SK-N-SH treated with all-trans-retinoic acid at 6 μM for 48 hours (cell line): ENCODE measurements at places on chromosomes 6 and 20.

- no peak for ATAC-seq
Measured at GRCh38 chr6:16670617-16671051, 90.6 kb downstream of the ATXN1 start.

DNA sequence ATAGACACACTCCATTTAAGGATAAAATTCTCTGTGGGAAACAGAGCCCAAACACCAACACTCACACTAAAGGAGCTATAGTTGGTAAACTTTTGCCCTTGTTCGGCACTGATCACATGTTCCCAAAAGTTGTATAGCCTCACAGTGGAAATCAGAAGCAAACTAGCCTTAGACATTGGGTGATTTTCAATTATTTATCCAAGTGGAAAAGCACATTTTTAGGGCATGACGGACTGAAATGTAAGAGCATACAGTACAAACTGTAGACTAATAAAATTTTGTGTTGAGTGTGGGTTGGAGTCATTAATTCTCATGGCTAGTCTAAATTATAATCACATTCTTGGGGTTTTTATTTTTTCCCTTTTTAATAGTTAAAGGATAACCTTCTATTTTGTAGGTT is 202.4 kb downstream of the MOXD1 start:
- ATAC-seq = peak; percentile 23

DNA sequence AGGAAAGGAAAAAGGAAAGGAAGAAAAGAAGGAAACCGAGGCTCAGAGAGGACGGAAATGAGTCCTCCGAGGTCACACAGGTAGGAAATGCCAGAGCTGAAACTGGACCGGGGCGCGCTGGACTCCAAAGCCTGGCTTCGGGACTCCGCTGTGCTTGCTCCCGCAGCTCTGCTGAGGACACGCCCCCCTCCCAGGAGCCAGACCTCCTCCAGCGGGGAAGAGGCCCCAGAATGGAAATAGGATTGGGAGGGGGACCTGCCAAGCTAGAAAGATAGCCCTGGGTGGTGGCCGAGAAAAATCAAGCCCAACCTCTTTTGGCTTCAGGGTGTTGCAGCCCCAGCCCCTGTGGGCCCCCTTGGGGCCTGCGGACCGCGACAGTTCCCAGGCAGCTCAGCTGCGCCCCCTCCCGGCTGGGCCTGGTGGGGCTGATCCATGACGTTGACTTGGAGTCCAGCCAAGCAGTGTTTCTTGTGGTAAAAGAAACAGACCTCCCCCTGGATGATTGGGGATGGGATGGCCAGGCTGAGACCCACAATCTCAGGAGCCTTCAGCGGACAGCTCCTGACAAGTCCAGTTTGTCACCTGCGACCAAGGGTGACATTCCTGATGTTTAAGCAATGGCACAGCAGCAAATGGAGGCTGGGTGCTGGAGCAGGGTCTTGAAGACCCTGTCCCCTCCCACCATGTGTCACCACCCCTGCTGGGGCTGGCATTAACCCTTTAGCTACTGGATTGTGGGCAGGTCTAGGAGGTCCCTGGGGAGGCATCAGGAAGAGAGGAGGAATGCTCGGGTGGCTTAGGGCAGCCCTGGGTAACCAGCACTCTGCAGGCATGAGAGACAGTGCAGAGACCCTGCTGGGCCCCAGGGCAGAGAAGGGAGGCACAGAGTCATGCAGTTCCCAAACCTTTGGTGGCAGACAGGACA is 55.4 kb downstream of the RIPOR3 start:
- peak; percentile 38 for ATAC-seq

- no peak for ATAC-seq
Measured at GRCh38 chr6:89111933-89112332, 5.9 kb downstream of the SRSF12 start.

GRCh38 chr20:3740615-3741301 is 8.3 kb downstream of the HSPA12B start:
- ATAC-seq = no peak

DNA sequence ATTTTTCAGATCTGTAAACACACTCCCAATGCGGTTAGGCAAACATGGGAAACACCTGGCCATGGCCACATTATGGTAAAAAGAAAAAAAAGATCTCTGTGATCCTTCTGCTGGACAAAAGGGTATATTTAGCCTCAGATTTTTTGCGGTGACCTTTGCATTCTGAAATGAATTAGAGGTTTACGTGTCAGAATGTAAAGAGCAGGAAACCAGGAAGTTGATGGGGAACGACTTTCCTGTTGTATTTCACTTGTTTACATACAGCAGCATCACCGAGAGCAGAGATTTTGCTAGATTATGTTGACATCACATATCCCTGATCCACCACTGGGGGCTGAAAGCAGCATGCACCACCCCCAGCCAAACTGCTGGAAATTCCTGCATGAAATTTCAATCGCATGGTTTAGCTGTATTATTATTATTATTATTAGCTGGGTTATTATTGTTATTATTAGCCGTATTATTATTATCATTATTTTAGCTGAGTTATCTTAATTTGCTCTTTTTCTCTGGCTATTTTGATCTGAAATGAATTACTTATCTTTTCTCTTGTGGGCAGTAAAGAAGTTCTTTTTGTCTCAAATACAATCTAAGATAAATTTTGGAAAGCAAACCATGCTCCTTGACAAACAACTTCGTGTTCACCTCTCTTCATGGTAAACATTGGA is 189.4 kb downstream of the ZFP64 start:
- ATAC-seq = no peak

GRCh38 chr20:19274412-19275015 is 62.1 kb downstream of the SLC24A3 start:
- ATAC-seq = no peak

DNA sequence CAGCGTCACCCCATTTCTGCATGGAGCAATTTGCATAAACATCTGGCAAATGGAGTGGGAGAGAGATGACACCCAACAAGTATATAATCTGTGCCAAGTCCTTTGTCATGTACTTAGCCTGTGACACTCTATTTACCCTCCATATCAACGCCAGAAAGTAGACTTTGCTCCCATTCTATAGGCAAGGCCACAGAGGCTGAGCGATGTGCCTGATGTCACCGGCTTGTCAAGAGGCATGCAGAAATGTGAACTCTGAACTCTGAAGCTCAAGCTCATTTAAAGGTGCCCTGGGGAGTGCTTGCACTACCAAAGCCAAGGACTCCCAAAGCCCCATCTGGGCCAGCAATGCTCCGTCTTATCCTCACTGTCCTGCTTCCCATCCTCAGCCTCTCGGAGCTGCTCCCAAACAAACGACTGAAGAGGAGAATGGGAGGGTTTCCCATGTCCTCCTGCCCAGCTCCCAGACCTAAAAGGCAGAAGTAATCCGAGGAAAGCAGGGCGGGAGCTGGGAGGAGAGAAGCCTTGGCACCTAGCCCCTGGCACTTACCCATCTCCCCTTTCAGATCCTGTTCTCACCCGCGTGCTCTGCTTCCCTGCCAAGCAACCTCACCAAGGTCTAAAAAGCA is 9.2 kb downstream of the CPNE5 start:
- ATAC-seq = peak; percentile 68

GRCh38 chr6:53347921-53348370 is 804 bp downstream of the ELOVL5 start:
- ATAC-seq = peak; percentile 84

DNA sequence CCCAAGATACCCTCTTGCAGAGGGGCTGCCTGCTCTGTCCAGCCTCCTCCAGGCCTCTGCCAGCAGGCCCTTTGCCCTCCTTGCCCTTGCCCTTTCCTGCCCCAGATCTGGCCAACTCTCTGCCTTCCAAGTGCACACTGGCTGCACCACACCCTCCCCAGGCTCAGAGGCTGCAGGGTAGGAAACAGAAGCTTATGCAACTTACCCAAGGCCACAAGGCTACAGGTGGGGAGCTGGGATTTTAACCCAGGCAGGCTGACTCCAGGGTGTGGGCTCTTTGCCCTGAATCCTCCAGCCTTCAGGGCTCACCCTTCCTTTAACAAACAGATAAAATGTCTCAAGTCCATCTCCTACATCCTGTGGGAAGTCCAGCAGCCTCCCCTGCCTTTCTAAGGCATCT is 14.5 kb upstream of the TRAF3IP2 start:
- ATAC-seq = no peak

DNA sequence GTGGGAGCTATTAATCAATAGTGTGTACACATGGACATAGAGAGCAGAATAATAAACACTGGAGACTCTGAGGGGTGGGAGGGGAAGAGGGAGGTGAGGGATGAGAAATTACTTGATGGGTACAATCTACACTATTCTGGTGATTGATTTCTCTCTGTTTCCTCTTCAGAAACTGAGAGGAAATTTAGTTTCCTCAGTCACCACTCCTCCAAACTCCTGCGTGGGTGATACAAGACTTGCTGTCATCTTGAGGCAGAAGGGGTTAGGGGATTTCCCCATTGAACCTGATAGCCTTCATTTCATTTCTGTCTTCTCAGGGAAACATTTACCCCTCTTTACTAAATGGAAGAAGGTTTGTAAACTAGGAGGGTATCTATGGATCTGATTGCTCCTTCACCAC is 84.3 kb upstream of the ESR1 start:
- no peak for ATAC-seq

DNA sequence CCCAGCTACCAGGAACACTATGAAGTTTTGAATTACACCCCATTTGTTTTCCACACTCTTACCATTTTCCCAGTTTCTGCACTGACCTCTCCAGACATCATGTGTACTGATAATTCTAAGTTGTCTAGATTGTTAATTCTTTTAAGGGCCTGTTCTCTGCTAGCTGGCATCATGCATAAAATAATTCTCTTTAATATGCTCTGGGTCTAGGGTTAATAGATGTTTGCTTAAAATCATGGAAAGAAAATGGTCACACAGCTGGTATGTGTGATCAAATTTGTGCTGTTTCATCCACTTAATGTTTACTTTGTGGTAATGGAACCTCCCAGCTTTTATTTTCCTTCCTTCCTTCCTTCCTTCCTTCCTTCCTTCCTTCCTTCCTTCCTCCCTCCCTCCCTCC is 49.1 kb downstream of the HFE start:
- no peak for ATAC-seq

- no peak for ATAC-seq
Measured at GRCh38 chr20:12721636-12722035, 287.1 kb upstream of the SPTLC3 start.

DNA sequence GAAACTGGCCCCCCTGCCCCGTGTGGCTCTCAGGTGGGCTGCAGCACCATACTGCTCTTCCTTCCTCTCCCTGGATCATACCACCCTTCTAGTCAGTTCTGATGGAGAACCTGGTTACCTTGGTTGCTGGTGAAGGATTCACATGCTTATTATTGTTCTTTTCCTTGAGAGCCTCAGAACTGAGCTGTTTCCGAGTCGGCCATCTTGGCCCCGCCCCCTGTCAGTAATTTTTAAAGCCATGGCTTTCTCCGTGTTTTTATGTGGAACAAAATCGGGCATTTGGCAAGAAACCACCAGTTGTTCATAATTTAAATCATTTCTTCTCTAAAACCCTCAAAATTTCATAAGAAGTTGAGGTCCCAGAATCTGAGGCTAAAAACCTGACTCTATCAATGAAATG is 493.8 kb downstream of the NKAIN2 start:
- ATAC-seq = peak; percentile 43; the same call in 1 of the 3 replicates

DNA sequence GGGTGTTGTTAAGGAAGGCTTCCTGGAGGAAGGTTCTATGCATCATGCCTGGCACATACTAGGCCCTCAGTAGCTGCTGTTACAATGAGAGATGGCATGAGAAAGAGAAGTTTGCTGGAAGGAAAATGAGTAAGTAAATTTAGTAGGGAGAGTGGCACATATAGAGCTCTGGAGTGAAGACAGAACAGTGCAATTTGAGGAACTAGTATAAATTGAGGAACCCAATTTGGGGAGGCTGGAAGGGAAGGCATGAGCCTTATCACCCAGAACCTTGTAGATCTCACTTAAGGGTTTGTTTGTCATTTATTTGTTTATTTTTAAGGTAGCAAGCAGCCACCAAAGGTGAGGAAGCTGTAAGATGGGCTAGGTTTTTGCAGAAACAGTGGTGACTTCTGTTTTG is 87.1 kb upstream of the SCGN start:
- no peak for ATAC-seq

- ATAC-seq = peak; percentile 86
Measured at GRCh38 chr6:34630040-34630439, 66.5 kb downstream of the ILRUN start.

- ATAC-seq = no peak
Measured at GRCh38 chr6:163392533-163392932, 22.0 kb upstream of the QKI start.

DNA sequence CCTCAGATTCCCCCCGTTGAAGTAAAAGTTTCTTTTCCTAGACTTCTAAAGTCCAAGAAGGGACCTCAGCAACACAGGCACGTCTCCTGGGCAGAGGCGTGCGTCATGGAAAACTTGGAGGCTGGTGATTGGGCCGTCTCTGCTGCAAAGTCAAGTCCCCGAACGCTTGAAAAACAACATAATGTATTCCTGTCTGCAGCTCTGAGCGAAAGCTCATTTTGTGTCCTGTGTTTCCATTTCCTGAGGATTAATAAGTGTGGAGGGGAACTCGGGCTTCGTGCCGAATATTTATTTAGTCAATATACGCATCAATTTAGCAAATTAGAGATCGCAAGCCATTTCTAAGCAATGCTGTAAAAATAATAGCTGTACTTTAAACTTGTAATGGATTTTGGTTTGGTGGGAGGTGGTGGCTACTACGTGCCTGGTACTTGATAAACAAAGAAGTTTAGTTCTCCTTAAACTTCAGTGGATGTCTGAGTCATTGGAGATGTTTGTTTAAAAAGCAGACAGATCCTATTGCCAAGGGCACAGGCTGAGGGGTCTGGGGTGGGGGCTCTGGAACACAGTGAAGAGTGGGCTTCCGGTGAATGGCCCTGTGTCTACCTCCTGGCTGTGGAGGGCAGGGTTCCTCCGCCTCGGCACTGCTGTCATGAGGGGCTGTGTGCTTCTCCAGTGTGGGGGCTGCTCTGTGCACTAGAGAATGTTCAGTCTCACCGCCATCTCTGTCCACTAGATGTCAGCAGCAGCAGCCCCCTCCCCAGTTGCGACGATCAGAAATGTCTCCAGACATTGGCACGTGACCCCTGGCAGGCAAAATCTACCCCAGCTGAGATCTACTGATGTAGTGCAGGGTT is 21.8 kb downstream of the PCK1 start:
- ATAC-seq = no peak; the same call in 2 of the 3 replicates

DNA sequence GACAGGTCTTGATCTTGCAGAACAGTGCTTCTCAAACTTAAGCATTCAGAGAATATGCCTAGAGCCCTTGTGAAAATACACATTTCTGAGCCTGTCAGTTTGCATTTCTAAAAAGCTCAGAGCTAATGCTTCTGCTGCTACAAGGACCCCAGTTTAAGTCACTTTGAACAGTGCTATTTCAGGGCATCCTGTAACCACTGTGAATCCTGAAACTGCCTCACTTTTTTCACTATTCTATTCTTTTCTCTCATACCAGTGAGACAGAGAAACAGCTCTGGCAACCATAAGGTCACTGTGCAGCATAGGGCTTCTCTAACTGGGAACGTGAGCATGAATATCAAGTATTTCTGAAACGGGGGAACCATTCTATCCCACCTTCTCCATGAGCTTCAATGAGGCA is 51.2 kb downstream of the LGSN start:
- no peak for ATAC-seq

DNA sequence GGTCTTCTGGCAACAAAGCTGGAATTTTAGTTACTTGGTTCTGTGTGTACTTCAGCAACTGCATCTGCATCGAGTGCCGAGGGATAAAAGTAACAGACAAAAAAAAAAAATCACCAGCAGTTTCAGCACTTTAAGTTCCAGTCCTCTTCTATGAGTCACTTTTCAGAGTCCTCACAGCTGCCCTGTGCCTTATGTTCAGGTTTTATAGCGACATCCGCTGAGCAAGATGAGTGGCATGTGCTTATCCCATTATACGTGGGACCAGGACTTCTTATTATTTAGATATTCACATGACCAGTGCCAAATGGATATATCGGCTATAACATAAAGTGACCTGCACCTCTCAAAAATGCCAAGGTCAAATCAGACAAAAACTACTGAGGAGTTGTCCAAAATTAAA is 242.9 kb downstream of the FOXA2 start:
- no peak for ATAC-seq
